Central memory CD8-positive, alpha-beta T cell (primary cell): ENCODE measurements at places on chromosomes 16 and 17.

GRCh38 chr17:8056232-8056975 lies 17.5 kb downstream of the ALOX15B start:
- no peak for DNase-seq

- DNase-seq = no peak
These were observed 5.3 kb upstream of the ADAT1 start for GRCh38 chr16:75628351-75628750.

DNA sequence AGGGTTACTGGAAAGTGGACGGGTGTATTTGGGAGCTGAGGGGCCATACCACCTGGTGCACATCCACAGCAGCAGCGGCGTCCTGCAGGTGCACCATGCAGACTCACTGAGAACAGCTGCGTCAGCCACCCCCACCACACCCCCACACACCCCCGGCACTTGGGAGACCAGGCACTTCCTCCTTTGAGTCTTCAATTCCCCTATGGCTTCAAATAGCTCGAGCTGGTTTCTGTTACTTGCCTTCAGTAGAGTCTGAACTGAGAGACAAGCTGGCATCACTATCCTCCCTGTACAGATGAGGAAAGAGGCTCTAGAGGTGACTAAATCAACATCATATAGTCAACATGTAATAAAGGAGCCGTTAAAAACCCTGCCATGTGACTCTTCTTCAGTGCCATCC lies 15.4 kb downstream of the CUEDC1 start:
- no peak for DNase-seq

GRCh38 chr17:2695961-2696760 lies 15.4 kb downstream of the CLUH start:
- no peak for DNase-seq

- no peak for DNase-seq
These were observed 440.6 kb downstream of the HS3ST3B1 start for GRCh38 chr17:14741491-14741890.

DNA sequence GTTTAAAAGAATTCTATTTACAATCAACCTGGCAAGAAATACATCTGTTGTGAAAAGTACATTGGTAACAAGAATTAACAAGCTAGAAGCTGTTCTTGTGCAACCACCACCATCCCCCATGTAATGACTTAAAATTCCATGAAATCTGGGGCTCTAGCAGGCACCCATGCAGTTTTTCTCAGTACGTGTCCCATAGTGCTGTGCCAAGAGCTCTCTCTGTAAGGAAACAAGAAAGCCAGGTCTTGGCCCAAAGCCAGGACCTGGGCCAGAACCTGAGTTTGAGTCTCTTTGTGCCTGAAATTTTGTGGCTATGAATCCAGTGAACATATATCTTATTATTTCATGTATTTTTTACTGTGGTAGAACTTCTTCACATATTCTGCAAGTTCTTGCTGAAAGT lies 46.6 kb downstream of the NUP93 start:
- DNase-seq = no peak

- DNase-seq = no peak
These were observed 119.2 kb downstream of the HS3ST2 start for GRCh38 chr16:22933173-22933572.

- no peak for DNase-seq
These were observed 7.9 kb downstream of the UNC119 start for GRCh38 chr17:28544402-28545140.

DNA sequence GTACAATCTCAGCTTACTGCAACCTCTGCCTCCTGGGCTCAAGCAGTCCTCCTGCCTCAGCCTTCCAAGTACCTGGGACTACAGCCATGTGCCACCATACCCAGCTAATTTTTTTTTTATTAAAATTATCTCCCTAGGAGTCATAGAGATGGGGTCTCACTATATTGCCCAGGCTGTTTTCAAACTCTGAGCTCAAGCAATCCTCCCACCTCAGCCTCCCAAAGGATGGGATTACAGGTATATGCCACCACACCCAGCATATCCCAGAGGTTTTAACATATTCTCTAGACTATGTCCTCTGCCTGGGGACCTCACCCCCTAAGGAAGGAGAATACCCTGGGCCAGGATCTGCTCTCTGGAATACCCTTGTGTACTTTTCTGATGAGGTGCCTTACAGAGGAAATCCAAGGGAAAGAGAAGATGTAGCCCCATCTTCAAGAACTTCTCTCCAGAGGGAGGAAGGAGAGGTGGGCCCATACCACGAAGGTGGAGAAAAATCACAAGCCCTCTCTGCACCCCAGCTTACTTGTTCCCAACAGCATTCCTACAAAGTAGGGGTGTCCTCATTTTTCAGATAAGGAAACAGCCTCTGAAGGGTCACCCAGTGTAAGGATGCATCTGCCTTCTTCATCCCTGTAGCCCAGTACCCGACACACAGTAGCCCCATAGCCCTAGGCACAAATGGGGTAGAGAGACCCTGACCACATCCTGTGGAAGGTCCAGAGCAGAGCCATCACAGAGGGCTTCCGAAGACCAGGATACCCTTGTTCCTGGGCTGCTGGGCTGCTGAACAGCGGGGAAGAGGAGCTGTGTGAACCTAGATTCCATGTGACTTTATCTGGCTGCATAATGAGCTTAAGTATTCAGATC lies 151.6 kb downstream of the SOCS1 start:
- DNase-seq = no peak

DNA sequence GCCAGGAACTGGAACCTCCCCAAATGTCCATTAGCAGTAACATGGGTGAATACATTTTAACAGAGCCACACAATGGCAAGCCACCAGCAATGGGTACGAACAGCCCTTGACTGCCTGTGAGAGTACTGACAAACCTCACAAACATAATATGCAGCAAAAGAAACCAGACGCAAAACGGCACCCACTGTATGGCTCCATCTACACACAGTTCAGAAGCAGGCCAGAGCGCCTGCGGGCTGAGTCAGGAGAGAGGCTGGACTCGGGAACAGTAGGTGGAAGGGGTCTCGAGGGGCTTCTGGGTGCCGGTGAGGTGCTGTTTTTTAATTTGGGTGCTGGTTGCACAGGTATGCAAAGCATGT lies 77.4 kb upstream of the TOB1 start:
- DNase-seq = no peak

GRCh38 chr17:70989280-70989679 lies 819.9 kb downstream of the KCNJ2 start:
- DNase-seq = no peak

- no peak for DNase-seq
These were observed 116.8 kb downstream of the ANKRD11 start for GRCh38 chr16:89373355-89374110.

DNA sequence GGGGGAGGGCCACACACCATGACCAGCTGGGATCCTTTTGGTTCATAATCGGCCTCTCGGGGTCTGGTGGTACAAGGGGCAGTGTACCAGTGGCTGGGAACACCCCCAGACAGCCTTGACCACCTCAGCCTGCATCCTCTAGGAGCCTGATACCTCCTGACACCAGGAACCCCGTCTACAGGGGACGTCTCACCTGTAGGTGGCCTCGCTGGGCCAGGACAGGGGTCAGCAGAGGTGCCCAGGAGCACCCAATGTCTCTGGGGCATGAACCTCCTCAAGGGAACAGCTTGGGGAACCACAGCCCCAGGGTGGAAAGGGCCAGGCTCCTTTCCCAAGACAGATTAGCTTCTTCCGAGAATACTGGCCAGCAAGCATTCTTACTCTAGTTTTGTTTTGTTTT lies 2.5 kb upstream of the METRNL start:
- no peak for DNase-seq

GRCh38 chr16:56993204-56993603 lies 3.8 kb downstream of the NLRC5 start:
- no peak for DNase-seq

- no peak for DNase-seq
These were observed 240.7 kb downstream of the MAP2K6 start for GRCh38 chr17:69654981-69655855.

- DNase-seq = no peak
These were observed 255.6 kb upstream of the HSBP1 start for GRCh38 chr16:83552228-83552627.

GRCh38 chr17:1709403-1709951 lies 700 bp downstream of the TLCD2 start:
- DNase-seq = no peak

GRCh38 chr17:37305406-37305905 lies 70.3 kb upstream of the C17orf78 start:
- DNase-seq = no peak

DNA sequence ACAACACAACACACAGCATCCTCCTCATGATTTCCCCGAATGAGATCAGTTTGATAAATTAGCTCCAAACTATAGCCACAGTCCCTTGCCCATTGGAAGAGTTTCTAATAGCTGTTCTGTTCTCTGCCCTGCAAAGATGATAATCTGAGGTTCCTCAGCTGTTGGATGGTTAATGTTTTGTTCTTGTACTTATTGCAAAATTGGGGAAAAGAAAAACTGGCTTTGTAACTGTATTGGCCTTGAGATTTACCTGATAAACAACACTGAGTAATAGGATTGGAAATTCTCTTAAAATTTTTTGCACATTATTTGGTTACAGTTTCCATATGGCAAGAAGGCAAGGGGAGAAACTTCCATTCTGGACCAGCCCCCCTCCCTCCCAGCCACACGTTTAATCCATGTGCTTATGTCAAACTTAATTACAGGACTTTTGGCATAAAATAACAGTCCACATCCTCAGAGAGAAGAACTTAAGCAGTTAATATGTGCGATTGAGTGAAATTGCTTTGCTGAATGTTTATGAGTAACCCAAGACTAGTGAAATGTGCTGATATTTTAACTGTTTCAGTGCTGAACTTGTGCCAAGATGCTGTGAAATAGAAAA lies 119.1 kb upstream of the ZFHX3 start:
- DNase-seq = no peak

GRCh38 chr16:13697013-13697412 lies 222.9 kb upstream of the ERCC4 start:
- DNase-seq = no peak

DNA sequence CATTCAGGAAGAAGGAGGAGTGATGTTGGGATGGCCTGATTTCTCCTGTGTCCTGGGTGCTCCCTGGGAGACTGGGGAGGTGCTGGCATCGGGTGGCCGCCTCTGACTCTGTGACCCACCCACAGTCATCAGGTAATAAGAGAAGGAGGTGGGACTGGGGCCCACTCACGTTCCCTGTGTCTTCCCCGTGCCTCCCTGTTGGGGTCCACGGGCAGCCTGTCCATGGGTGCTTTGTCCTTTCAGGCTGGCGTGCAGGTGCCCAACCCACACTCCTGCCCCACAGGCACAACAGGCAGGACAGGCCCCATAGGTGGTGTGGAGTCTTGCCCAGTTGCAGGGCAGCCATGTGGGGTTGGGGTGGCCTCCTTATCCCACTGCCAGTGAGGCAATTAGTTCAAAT lies 4.0 kb downstream of the DEF8 start:
- no peak for DNase-seq

GRCh38 chr17:43524945-43525575 lies 21.1 kb downstream of the ETV4 start:
- DNase-seq = no peak

DNA sequence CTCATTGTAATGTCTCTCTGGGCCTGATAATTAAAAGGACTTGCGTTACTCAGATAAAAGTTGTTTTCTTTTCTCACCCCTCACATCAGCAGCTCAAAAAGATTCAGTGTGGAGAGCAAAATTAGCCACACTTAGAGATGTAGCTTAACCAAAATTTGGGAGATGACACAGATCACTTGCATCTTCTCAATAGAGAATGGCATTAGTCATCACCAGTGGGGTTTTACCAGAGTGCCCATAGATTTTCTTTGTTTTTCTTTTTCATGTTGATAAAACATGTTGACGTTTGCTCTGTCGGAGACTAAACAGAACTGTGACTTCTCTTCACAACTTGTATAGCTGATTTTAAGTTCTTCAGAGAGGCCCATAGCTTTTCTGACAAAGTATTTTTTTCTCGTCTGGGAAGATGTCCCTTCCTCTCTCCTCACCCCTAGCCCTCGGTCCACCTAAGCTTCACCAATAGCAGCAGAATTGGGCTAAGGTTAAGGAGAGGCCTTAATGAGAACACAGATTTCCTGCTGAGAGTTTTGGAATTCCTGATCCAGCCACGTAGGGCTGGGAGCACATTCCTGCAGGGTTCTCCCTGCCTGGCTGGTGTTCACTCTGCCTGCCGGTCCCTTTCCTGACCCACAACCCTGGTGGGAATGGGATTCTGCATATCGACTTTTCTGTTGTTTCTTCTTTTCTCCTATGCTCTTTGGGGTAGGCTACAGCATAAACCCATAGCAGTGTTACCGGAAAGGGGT lies 92.6 kb downstream of the CACNG3 start:
- no peak for DNase-seq

DNA sequence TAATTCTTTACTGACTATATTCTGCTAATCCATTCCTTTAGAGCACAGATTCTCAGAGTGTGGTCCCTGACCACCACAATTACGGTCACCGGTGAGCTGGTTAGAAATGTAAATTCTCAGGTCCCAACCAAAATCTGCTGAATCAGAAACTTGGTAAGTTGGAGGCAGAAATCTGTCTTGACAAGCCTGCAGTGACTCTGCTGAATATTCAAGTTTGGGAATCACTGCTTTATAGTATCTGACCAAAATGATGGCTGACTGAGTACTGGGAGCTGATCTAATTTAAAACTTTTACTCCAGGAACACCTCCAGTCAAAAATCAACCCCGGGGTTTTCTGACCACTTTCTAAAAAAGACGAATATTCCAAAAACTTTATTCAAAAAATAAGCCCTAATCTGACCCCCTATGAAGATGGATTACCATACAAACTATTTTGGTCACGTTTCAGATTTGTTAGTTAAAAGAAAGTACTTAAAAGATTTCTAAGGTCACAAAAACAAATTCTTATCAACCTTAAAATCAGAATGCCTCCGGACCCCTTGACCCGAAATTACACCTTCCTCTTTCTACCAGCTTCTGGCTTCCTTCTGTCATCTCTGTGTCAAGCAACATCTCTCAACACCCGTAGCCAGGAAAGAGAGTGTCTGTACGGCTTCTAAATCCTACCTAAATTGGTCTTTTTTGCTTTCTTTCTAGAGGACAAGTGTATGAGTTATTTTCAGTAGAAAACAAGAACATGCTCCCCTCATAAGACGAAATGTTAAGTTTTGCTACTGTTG lies 38.6 kb downstream of the CREBBP start:
- DNase-seq = no peak

DNA sequence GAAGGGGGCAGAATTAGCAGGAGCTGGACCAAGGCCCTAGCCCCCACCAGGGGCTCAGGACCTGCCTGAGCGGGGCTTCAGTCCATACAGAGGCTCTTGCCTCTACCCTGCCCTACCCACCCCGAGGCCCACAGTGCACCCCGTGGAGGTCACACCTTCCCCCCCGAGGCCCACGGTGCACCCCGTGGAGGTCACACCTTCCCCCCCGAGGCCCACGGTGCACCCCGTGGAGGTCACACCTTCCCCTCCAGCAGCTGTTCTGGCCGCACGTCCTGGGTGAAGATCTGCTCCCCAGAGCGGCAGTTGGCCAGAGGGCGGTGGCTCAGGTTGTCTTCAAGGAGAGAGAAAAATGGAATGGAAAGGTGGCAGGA lies 11.4 kb downstream of the CASKIN2 start:
- no peak for DNase-seq

- DNase-seq = no peak
These were observed 83.7 kb downstream of the N4BP1 start for GRCh38 chr16:48526058-48526957.
